Fibroblast of skin of scalp (primary cell): ENCODE measurements at places on chromosomes 7 and 10.

DNA sequence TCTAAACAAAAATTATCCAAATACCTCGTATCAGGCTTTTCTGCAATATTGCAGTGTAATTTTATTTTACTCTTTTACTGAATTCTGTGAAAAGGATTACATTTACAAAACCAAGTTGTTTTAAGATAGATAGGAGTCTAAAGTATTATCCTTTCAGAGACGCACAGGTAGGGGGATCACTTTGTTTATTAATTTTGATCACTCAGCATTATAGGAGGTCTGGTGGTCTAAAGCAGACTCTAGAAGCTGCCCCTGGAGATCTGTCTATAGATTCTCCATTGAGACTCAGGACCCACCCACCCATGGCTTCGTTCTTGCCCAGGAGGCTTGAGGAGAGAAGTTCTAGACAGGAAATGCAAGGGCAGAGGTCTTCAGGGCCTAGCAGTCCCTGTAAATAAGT lies 223.4 kb upstream of the YAE1 start:
- no peak for DNase-seq

DNA sequence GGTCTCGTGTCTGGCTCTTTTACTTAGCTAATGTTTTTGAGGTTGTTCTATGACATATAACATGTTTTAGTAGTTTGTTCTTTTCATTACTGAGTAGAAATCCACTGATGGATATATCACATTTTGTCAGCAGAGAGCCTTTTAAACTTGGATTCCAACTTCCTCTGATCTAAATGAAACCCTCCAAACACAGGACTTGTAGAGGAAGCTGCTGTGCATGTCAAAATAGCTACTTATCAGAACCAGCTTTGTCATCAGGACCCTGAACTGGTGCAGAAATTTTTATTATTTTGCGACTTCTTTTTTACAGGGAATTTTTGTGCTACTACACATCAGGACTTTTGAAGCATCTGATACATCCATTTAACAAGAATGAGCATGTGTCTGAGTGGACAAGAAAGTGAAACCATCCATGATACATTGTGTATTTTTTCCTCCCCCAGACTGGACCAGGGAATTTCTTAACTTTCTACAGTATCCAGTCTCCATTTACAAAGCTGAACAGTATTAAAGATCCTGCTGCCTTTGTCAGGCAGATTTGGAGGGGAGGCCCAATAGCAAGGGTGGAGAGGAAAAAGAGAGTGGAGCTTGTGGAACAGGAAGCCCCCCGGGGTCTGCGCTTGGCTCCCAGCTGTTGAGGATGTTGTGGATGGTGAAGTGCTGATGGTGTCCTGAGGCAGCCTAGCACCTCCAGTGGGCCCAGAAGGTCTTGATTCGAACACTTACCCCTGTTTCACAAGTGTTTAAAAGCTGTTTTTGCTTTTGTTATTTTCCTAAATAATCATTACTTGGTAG lies 29.3 kb upstream of the MTPAP start:
- no peak for DNase-seq

DNA sequence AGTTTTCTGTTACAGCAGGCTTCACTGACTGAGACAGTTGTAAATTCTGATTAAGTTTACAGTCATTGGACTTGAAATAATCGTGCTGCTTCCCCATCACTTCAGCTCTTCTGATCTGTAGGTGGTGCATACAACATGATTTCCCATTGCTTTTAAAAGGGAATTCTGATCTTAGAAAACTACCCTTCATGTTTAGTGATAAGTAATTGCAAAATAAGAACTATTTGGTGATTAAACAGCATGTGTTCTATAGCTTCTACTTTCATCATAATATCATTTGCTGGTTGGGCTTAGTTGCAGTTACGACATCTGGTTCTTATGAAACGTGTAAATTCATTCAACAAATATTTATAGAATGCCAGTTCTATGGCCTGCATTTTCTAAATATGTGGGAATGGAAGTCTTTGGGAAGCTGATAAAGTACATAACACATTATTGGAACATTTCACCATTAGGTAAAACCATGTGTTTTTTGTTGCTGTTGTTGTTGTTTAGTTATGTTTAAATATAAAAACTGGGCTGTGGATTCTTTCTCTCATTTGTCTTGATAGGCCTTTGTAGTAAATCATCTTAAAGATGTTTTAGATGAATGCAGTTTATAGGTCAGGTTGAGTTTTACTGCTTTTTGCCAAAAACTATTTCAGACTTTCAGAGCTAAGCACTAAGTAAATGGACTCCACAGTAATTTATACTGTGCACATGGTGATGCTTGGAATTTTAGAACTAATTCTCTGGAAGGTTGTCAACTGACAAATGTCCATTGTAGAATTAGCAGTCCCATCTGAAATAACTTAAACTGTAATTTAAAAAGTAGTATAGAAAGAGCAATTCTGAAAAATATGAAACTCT lies 13.1 kb downstream of the GNAI1 start:
- DNase-seq = peak; percentile 91

- DNase-seq = peak; percentile 68
These were observed 1042.1 kb downstream of the TYW1 start for GRCh38 chr7:68038621-68039314.

DNA sequence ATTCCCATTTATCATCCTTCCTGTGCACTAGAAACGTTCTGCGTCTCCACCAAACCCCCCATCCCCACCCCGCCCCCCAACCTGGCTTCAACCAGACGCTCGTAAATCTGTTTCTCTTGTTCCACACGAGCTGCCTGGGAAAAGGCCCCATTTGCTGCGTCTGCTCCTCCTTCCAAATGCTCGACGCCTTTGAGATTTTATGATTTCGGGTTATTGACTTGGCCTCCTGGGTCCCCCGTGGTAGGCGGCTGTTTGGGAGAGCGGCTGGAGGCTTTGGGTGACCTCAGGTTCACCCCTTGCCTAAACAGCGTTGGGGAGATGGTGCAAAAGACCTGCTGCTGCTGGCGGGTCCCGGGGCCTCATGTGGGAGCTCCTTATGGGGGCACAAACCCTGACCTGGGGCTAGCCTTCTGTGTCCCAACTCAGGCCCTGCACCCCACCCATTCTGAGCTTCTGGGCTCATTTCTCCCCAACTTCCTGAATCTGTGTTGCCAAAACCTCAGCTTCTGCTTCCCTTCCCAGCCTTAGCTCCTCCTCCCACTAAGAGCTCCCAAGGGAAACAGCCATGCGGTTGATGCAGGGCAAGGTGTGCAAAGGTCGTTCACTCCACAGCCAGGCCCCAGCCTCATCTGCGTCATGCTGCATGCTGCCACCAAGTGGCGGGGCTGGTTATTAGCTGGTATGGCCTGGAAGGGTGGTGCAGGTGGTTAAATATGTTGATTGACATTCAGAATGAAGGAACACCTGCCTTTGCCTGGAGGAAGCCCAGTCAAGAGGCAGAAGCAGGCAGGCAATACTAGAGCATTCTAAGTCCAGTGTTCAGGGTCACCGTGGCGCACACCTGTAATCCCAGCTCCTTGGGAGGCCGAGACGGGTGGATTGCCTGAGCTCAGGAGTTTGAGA lies 49.1 kb upstream of the ELN start:
- DNase-seq = peak; percentile 38

GRCh38 chr10:48556065-48556464 lies 48.8 kb downstream of the ARHGAP22 start:
- no peak for DNase-seq
